ENCODE measurements at places on chromosomes 4 and X. TPM values are rescaled to one million over a fixed set of nuclear protein-coding genes. Genes with fewer than 3 reads are reported as not detected.

DNA sequence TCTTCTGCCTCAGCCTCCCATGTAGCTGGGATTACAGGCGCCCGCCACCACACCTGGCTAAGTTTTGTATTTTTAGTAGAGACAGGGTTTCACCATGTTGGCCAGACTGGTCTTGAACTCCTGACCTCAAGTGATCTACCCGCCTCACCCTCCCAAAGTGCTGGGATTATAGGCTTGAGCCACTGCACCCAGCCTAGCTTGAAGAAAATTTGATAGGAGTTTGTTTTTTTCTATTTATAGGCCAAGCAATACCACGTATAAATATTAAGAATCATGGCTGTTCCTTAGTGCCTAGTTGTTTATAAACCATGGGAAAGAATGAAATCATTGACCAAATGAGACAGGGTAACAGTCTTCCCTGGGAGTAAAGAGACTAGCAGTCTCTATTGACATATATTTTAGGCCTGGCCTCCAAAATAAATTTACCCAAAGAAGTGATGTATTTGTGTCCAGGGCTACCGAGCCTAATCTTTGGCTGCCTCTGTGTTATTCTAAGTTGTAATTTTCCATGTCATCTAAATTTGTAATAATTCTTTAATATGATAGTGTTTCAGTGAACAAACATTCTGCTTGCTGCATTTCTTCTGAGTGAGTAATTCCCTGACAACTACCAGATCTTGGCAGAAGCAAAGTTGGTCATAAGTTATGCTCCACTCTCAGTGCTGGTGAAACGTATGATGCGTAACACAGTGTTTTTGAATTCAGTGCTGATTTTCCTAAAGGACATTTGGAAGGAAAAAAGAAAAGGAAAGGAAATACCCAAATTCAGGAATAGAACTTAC is 10.3 kb downstream of the PKD2 start:
- DNase-seq = no peak
- H3K4me3 ChIP-seq = no peak overlapping the region
- no peaks in the 10 kb centered on the region for H3K27me3 ChIP-seq
- H3K27ac ChIP-seq = peak overlapping the region; percentile 89

TXK gene
- total RNA-seq = 5.2 TPM

DNA sequence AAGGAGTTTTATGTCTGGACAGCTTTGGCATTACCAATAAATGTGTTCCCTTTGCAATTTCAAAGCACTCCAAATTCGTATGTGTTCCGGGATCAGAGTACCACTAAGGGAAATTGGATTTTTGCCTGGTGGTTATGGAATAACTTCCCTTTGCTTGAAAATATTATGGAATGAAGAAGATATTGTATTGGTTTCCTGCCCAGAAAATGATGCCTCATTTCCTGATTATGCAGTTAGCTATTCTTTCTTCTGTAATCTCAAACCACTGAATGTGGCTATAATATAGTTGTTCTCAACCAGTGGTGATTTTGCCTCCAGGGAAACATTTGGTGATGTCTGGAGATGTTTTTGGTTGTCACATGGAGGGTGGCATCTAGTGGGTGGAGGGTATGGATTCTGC is 142.9 kb downstream of the PCDH7 start:
- H3K36me3 ChIP-seq = no peaks in the 10 kb centered on the region
- H3K27ac ChIP-seq = no peak overlapping the region
- H3K4me1 ChIP-seq = peaks cover 8% of the 10 kb centered on the region
- DNase-seq = no peak
- H3K27me3 ChIP-seq = no peaks in the 10 kb centered on the region

C1QTNF7 gene
- total RNA-seq = 2.0 TPM

DNA sequence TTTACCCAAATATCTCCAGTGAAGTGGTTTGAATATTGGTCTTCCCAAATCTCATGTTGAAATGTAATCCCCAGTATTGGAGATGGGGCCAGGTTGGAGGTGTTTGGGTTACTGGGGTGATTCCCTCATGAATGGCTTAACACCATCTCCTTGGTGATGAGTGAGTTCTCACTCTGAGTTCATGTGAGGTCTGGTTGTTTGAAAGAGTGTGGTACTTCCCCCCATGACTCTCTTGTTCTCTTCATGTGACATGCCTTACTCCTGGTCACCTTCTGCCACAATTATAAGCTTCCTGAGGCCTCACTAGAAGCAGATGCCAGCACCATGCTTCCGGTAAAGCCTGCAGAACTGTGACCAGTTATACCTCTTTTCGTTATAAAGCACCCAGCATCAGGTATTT is 32.9 kb upstream of the OTUD4 start:
- no peaks in the 10 kb centered on the region for H3K36me3 ChIP-seq
- H3K27ac ChIP-seq = no peak overlapping the region
- no peak overlapping the region for H3K4me3 ChIP-seq
- DNase-seq = no peak
- no peaks in the 10 kb centered on the region for H3K27me3 ChIP-seq

GRCh38 chr4:176856421-176856820 is 63.7 kb upstream of the VEGFC start:
- H3K27me3 ChIP-seq = no peaks in the 10 kb centered on the region
- no peak overlapping the region for H3K4me3 ChIP-seq
- no peak for DNase-seq
- no peaks in the 10 kb centered on the region for H3K4me1 ChIP-seq
- no peaks in the 10 kb centered on the region for H3K36me3 ChIP-seq

RS1 gene
- not detected for total RNA-seq

GRCh38 chrX:111244235-111244750 is 26.0 kb downstream of the CAPN6 start:
- no peak for DNase-seq
- H3K4me1 ChIP-seq = no peaks in the 10 kb centered on the region
- H3K36me3 ChIP-seq = no peaks in the 10 kb centered on the region
- no peak overlapping the region for H3K4me3 ChIP-seq

DNA sequence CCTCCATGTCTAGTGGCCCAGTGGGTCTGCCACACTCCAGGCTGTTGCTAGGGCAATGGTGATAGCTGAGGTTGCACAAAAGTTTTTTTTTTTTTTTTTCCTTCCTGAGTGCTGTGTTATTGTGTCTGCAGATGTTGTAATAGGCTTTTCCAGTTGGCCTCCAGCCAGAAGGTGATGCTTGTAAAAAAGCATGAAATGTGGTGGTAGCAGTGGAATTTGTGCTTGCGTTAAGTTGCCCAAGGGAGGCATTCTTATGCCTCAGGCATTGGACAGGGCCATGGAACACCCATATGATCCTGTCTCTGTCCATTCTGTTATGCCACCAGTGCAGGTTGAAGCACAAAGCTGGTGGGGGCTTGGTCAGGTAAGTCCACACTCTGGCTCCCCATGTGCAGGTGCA is 660.5 kb upstream of the SPANXN1 start:
- H3K36me3 ChIP-seq = no peaks in the 10 kb centered on the region
- no peaks in the 10 kb centered on the region for H3K4me1 ChIP-seq
- H3K27me3 ChIP-seq = no peaks in the 10 kb centered on the region
- no peak overlapping the region for H3K27ac ChIP-seq

DNA sequence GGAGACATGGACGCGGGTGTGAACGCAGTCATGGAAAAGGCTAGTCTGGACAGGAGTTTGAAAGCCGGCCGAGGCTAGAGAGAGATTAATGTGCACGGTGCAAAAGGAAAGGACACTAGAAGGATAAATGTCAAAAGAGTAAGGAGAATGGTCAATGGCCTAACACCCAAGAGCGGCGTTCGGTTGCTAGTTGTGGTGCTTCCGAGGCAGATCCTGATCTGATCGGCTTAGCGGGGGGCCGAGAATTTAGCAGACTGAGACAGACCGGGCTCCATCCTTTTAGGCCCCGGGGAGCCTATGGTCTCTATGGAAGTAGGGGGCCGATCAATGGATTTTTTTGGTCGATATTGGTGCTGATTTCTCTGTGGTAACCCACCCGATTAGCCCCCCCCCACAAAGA is 6.9 kb downstream of the GAGE10 start:
- peaks cover 21% of the 10 kb centered on the region for H3K4me1 ChIP-seq
- H3K36me3 ChIP-seq = no peaks in the 10 kb centered on the region
- H3K4me3 ChIP-seq = no peak overlapping the region
- no peak for DNase-seq
- H3K27me3 ChIP-seq = no peaks in the 10 kb centered on the region
- no peak overlapping the region for H3K27ac ChIP-seq

SEPTIN6 gene
- 5.3 TPM for total RNA-seq

ZC4H2 gene
- total RNA-seq = 1.9 TPM

ART3 gene
- 0.92 TPM for total RNA-seq

- DNase-seq = no peak
- no peak overlapping the region for H3K27ac ChIP-seq
- no peaks in the 10 kb centered on the region for H3K36me3 ChIP-seq
- no peaks in the 10 kb centered on the region for H3K4me1 ChIP-seq
- H3K27me3 ChIP-seq = no peaks in the 10 kb centered on the region
- H3K4me3 ChIP-seq = no peak overlapping the region
Observed at GRCh38 chr4:147017081-147017480, 71.4 kb upstream of the TTC29 start.

ANTXR2 gene
- 60.3 TPM for total RNA-seq
